ENCODE measurements at places on chromosomes 7 and 10.

GRCh38 chr7:156474241-156474743 is 166.3 kb upstream of the RNF32 start:
- no peak for DNase-seq

GRCh38 chr10:85548034-85548433 is 818.6 kb downstream of the GRID1 start:
- DNase-seq = peak; percentile 54

DNA sequence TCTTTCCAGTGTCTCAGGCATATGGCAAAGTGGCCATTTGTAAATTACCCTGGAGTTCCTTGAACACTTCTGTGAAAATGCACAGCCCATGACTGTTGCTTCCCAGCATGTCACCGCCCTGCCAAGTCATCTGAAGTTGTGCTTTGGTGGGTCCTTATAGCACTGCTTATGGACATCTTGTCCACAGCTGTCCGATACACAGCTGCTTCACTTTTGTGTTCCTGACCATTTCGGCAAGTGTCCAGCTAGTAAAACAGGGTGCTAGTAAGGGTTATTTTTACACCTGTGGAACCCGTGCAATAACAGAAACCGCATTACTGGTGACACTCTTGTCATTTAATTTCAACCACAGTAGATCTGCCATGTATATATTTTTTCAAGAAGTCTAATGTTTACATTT is 29.7 kb downstream of the PIP4K2A start:
- DNase-seq = no peak

- no peak for DNase-seq
These were observed 61.0 kb downstream of the DOCK4 start for GRCh38 chr7:112145206-112145605.

DNA sequence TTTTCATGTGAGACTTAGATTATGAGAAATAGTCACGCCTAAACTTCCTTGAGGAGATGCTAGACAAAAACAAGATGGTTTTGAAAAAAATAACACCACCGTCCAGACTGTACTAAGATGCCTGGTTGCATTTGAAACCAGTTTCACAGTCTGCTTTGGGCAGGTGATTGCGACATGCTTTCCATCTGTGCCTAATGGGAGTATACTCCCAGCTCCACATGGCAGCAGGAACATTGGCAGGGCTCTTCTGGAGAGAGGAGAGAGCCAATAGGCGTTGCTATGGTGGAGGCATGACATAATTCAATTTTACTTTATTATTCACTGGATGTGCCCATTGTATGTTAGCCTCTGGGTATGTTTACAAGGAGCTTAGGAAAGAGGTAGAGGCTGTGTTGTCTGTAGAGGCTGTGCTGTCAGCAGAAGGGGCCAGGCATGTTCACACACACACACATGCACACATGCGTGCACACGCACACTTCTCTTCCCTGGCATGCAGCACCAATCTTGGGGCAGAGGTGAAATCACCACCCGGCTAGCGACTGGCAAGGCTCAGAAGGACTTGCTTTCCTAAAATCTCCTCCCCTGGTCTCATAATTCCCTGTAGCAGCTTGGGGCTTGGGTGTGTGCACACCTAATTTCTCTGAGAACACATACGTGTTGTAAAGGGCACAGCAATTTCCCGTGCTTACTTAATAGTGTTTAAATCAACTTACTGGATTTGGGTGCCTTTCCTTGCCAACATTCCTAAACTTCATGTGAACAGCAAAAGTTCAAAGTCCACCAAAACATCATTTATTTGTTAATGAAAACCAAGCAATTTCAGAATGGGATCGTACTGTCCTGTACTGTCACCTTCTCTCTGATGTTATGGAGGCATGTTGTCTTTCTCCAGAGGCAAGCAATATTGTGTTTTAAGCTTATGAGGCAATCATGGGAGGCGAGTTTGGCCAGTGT is 162.1 kb downstream of the TCF7L2 start:
- DNase-seq = peak; percentile 64

- DNase-seq = no peak
These were observed 94.9 kb downstream of the CPXM2 start for GRCh38 chr10:123796736-123797135.

GRCh38 chr7:132551439-132551838 is 24.8 kb downstream of the PLXNA4 start:
- DNase-seq = no peak

DNA sequence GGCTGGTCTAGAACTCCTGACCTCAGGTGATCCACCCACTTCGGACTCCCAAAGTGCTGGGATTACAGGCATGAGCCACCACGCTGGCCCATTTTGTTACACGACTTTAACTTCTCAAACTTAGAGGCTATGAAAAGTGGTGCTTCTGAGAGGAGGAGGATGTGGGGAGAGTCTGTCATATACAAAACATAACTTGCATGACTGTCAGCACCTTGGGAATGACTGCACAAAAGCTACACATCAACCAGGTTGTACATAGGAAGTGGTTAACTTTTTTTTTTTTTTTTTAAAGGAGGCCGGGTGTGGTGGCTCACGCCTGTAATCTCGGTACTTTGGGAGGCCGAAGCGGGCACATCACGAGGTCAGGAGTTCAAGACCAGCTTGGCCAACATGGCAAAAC is 43.4 kb upstream of the GSDME start:
- DNase-seq = no peak

- DNase-seq = peak; percentile 21
These were observed 84.2 kb downstream of the CACNA2D1 start for GRCh38 chr7:82359426-82359825.

DNA sequence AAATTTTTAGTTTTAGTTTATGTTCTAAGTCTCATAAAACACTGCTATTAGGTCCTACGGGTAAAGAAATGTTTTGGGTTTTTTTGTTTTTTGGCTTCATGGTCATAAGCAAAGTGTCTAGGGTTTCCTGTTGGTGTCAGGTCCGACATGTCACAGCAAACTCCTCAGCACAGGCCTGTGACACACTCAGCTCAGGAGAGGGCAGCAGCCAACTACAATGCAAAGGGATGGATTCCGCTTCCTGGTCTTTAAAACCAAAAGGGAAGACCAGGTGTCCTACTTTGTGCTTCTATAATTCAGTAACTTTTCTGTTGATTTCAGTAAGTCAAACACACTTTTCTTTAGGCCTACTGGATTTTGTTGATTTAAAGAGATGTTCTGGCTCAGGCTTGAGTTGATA is 83.8 kb upstream of the MACROH2A2 start:
- DNase-seq = peak; percentile 20

DNA sequence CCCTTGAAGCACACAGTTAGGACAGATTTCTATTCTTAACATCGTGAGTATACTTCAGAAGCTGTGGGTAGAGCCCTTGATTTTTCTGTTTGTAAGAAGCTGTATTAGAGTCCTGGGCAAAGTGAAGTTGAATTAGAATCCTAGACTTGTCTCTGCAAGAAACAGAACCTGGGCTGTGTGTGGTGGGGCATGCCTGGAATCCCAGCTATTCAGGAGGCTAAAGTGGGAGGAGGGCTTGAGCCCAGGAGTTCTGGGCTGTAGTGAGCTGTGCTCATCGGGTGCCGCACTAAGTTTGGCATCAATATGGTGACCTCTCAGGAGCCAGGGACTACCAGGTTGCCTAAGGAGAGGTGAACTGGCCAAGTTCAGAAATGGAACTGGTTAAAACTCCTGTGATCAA is 183.4 kb downstream of the GNAI1 start:
- DNase-seq = no peak

DNA sequence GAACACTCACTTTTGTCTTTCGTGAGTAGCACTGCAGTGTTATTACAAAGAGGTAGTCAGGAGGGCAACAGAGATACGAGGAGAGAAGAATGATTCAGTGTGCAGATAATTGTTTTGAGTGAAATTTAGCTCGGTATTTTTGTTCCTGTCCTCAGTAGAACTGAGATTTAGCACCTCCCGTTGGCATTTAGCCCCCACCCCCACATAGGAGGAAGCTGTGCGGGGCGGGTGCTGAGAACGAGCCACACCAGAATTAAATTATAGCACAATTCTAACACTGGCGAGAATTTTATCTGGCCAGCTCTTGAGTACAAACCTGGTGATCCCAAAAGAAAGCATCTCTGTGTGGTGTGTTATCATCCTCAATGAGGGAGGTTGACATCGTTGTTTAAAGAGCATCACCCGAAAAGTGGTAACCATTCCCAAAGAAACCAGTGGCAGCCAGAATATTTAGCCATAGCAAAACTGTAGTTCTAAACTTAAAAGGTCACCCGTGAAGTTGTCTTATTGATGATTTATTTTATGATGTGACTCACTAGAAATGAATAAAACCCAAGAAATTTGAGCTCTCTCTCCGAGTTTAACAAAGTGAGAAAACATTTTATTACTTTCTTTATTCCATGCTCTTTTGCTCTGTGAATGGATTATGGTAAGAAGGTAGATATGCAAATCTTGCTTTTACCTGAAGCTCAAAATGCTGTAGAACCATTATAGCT is 612.2 kb downstream of the SUGCT start:
- DNase-seq = no peak

GRCh38 chr10:118116715-118117449 is 70.1 kb upstream of the RAB11FIP2 start:
- peak; percentile 73 for DNase-seq

- DNase-seq = peak; percentile 69
These were observed 13.2 kb downstream of the HDAC9 start for GRCh38 chr7:18508443-18509427.

- DNase-seq = peak; percentile 21
These were observed 29.4 kb upstream of the PNLIPRP3 start for GRCh38 chr10:116398224-116398623.

DNA sequence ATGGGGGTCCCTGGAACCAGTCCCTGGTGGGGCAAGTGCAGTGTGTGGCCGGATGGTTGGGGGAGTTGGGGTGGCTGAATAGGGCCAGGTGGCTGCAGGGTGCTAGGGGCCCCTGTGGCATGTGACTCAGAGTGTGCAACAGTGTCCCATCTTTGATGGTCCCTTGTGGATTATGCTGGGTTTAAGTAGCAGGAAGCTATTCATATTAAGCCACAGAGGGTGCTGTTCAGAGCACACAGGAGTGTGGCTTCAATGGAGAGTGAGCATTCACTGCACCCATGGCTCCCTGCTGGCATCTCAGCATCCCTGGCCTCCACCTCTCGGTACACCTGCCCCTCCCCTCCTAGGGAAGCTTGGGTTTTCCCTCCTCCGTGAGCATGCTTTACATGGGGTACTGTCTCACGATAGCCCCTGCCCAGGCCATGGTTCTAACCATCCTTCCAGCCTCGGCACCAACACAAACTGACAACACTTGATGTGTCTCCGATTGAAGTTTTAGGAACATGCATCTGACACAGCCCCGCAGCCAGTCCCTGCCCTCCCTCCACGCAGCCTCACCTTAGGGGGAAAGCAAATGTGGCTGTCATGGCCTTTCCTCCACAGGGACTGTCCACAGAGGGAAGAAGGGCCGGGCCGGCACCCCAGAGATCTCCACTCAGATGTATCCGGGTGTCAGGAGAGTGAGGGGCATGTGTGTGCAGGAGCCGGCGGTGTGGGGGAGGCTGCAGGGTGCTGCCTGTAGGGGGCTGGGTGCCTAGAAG is 30.4 kb upstream of the PPIF start:
- DNase-seq = no peak

DNA sequence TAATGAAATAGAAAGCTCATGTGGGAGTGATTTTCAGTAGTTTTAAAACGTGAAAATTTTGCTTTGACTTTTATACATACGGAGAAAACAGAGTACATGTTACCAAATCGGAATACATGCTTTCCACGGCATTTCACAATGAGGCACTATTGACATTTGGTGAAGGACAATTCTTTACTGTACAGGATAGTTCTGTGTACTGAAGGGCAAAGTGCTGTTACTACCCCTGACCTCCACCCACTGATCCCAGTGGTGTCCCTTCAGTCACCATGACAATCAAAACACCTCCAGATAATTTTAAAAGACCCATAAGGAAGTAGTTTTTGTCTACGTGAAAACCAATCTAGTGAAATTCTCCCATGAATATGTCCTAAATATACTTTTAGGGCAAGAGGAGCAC is 33.1 kb upstream of the ANK3 start:
- no peak for DNase-seq

- no peak for DNase-seq
These were observed 261.9 kb upstream of the LYZL1 start for GRCh38 chr10:29026802-29027580.
